ENCODE measurements at places on chromosomes 6 and 20.

DNA sequence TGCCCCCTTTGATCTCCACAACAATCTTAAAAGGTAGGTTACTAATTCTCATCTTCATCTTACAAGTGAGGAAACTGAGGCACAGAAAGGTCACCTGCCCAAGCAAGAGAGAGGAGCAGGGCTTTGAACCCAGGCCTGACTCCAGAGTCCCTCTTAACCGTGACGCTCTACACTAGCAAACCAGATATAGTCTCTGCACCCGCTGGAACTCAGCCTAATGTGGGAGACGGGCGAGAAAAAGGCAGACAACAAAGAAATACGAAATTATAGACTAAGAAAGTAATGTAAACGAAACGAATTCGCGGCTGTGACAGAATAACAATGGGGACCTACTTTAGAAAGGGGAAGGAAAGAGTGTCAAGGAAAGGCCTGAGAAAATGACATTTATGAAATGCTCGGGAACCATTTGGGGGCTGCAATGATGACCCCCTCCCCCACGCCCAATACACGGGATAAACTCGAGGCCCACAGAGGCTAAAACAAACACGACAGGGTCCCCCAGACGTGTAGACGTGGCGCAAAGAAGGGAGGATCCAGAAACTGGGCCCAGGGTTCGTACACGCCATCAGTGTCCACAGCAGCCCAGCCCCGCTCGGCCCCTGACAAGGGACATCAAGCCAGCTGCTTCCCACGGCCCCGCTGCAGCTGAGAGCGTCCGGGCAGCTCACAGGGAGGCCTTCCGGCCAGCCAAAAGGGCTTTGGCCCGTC lies 637 bp downstream of the TRPC4AP start:
- no peaks in the 10 kb centered on the region for H3K36me3 ChIP-seq
- peaks cover 37% of the 10 kb centered on the region for H3K4me1 ChIP-seq
- DNase-seq: no peak

GRCh38 chr6:11500008-11500407 lies 37.5 kb upstream of the TMEM170B start:
- H3K4me3 ChIP-seq: no peak overlapping the region
- H3K36me3 ChIP-seq: no peaks in the 10 kb centered on the region
- DNase-seq: no peak
- H3K27me3 ChIP-seq: no peaks in the 10 kb centered on the region

DNA sequence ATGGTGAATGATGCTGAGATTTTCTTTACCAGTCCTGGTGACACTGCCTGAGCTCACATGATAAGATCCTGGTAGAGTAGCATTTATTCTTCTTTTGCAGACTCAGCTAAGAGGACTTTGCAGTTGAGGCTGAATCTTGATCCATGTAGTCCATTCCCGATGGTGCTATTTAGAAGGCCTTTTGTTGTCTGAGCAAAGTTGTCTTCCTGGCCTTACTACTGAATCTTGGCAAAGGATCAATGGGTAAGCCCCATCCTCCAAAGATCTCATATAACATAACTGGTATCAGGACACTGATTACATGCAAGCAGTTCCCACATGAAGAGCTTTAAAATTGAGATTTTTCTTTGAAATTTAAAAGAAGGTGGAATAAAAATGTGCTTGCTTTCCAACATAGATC lies 291.6 kb downstream of the SOX4 start:
- peaks cover 10% of the 10 kb centered on the region for H3K4me1 ChIP-seq
- DNase-seq: no peak
- H3K36me3 ChIP-seq: no peaks in the 10 kb centered on the region
- no peak overlapping the region for H3K4me3 ChIP-seq
- H3K27ac ChIP-seq: no peak overlapping the region
- no peaks in the 10 kb centered on the region for H3K27me3 ChIP-seq

- H3K27ac ChIP-seq: no peak overlapping the region
- H3K4me1 ChIP-seq: peaks cover 3% of the 10 kb centered on the region
- H3K27me3 ChIP-seq: no peaks in the 10 kb centered on the region
- no peak for DNase-seq
- H3K4me3 ChIP-seq: no peak overlapping the region
- H3K36me3 ChIP-seq: no peaks in the 10 kb centered on the region
These were observed 18.6 kb downstream of the KCNK17 start for GRCh38 chr6:39295611-39296011.

GRCh38 chr20:25323496-25324246 lies 67.0 kb downstream of the ABHD12 start:
- no peak for DNase-seq
- H3K27me3 ChIP-seq: no peaks in the 10 kb centered on the region
- H3K36me3 ChIP-seq: peaks cover 11% of the 10 kb centered on the region
- no peak overlapping the region for H3K4me3 ChIP-seq
- peaks cover 9% of the 10 kb centered on the region for H3K4me1 ChIP-seq

GRCh38 chr6:111533087-111533784 lies 50.2 kb upstream of the REV3L start:
- H3K27me3 ChIP-seq: no peaks in the 10 kb centered on the region
- H3K36me3 ChIP-seq: no peaks in the 10 kb centered on the region
- H3K4me1 ChIP-seq: peaks cover 19% of the 10 kb centered on the region
- H3K4me3 ChIP-seq: no peak overlapping the region
- DNase-seq: no peak

- peaks cover 3% of the 10 kb centered on the region for H3K4me1 ChIP-seq
- no peak for DNase-seq
- no peak overlapping the region for H3K4me3 ChIP-seq
These were observed 12.3 kb upstream of the PRIM2 start for GRCh38 chr6:57305107-57305506.

GRCh38 chr6:118905851-118906250 lies 11.9 kb downstream of the ASF1A start:
- no peak for DNase-seq
- no peak overlapping the region for H3K4me3 ChIP-seq
- H3K27me3 ChIP-seq: no peaks in the 10 kb centered on the region
- H3K27ac ChIP-seq: no peak overlapping the region
- H3K36me3 ChIP-seq: peaks cover 98% of the 10 kb centered on the region

- no peak for DNase-seq
- H3K36me3 ChIP-seq: no peaks in the 10 kb centered on the region
- H3K4me1 ChIP-seq: no peaks in the 10 kb centered on the region
- H3K4me3 ChIP-seq: no peak overlapping the region
These were observed 18.9 kb upstream of the CCM2L start for GRCh38 chr20:31991339-31991705.
